ENCODE measurements at places on chromosomes 7 and 10.
A peak's percentile ranks its signal among the peaks of the same experiment; 100 is the strongest.

DNA sequence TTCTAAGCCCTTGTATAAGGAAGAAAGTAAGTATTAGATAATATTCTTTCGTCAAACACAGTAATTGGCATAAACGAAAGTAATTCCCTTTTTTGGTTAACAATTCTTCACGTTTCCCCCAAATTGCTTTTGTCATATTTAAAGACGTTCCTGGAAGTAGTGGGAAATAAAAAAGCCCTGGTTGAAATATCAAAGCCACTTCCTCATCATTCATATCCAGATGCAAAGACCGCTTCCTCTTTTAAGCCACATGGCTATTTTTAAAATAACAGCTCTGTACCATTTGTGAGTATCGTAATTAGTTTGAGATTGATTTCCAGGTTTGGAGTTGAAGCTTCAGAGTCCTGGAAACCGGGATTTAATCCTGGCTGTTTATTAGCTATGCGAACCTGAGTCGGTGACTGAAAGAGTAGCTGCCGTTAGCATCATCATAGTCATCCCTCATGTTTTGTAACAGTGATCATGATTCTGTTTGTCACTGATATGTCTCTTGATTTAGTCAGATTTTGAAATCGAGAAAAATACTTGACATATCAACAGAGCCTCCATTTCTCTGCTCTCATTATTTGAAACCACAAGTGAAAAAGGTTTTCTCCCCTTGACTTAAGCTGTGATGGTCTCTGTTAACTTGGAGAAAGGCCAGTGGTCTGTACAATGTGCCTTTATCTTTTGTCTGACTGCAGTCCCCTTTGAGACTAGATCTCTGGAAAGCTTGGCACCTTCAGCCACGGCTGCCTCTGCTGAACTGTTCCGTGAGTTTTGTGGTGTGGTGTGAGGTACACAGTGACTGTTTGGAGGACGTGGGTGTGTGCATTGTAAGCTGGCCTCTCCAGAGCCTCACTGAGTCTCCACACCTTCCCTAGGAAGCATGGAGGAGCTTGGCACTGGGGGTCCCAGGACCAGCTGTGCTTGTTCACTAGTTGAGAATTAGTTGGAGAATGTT lies 18.1 kb downstream of the OPTN start:
- no peak overlapping the region for H3K27ac ChIP-seq
- no peaks in the 10 kb centered on the region for H3K27me3 ChIP-seq
- H3K4me1 ChIP-seq = no peaks in the 10 kb centered on the region
- no peak overlapping the region for H3K4me3 ChIP-seq
- no peak for DNase-seq

- H3K36me3 ChIP-seq = no peaks in the 10 kb centered on the region
- no peak for DNase-seq
- no peak overlapping the region for H3K27ac ChIP-seq
- no peaks in the 10 kb centered on the region for H3K4me1 ChIP-seq
- peaks cover 26% of the 10 kb centered on the region for H3K27me3 ChIP-seq
Measured at GRCh38 chr7:45160417-45160881, 2.9 kb downstream of the RAMP3 start.

- H3K36me3 ChIP-seq = no peaks in the 10 kb centered on the region
- no peaks in the 10 kb centered on the region for H3K27me3 ChIP-seq
- no peak overlapping the region for H3K27ac ChIP-seq
- H3K4me3 ChIP-seq = no peak overlapping the region
Measured at GRCh38 chr7:104926601-104927041, 87.4 kb upstream of the KMT2E start.

DNA sequence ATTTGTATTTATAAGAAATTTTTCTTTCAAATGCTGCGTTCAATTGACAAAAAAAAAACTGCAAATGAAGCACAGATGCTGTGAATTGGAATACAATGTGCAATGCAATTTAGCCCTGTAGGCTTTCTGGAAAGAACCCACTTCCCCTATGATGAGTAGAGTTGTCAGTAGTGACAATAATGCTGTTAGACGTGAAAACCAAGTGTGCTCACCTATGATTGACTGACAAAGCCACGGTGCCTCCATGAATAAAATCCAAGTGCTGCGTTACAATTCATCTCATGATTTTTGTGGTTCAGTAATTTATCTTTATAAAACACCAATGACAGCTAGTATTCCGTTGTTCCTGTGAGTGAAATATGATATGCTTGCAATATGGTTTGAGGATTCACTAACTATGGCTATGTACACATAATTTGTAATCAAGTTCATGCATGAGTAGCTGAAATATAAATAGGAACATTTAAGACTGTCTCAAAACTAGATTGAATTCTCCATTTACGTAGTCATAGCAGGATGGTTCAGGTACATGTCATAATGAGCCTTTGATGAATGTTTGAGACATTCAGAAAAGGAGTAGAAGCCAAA lies 1160.3 kb downstream of the CNTNAP2 start:
- H3K4me1 ChIP-seq = no peaks in the 10 kb centered on the region
- no peak overlapping the region for H3K4me3 ChIP-seq
- H3K27me3 ChIP-seq = no peaks in the 10 kb centered on the region
- H3K36me3 ChIP-seq = no peaks in the 10 kb centered on the region
- no peak for DNase-seq
- H3K27ac ChIP-seq = no peak overlapping the region

GRCh38 chr10:14800397-14800796 lies 25.7 kb upstream of the FAM107B start:
- no peaks in the 10 kb centered on the region for H3K36me3 ChIP-seq
- H3K4me3 ChIP-seq = no peak overlapping the region
- no peak for DNase-seq
- no peaks in the 10 kb centered on the region for H3K4me1 ChIP-seq
- H3K27me3 ChIP-seq = peaks cover 32% of the 10 kb centered on the region

DNA sequence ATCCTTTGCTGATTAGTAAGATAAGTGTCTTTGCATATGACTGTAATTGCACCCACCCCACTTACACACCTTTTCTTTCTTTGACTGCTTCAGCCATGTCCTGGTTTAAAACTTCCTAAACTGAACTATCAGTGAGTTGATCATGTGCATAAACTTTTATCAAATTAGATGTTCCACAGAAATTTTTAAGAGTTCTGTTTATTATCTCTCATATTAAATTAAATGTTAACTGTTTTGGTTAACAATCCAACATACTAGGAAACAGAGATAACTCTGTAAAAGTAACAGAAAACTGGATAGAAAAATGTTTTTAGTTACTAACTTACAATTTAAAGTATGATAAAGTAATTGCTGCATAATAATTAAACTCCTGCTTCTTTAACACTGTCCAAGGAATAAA lies 959.6 kb upstream of the LRRN3 start:
- H3K4me3 ChIP-seq = no peak overlapping the region
- no peaks in the 10 kb centered on the region for H3K27me3 ChIP-seq
- no peak for DNase-seq

GRCh38 chr10:86244297-86245014 lies 122.1 kb downstream of the GRID1 start:
- H3K27ac ChIP-seq = no peak overlapping the region
- H3K4me1 ChIP-seq = no peaks in the 10 kb centered on the region
- DNase-seq = no peak
- H3K36me3 ChIP-seq = no peaks in the 10 kb centered on the region
- H3K27me3 ChIP-seq = no peaks in the 10 kb centered on the region
- no peak overlapping the region for H3K4me3 ChIP-seq

DNA sequence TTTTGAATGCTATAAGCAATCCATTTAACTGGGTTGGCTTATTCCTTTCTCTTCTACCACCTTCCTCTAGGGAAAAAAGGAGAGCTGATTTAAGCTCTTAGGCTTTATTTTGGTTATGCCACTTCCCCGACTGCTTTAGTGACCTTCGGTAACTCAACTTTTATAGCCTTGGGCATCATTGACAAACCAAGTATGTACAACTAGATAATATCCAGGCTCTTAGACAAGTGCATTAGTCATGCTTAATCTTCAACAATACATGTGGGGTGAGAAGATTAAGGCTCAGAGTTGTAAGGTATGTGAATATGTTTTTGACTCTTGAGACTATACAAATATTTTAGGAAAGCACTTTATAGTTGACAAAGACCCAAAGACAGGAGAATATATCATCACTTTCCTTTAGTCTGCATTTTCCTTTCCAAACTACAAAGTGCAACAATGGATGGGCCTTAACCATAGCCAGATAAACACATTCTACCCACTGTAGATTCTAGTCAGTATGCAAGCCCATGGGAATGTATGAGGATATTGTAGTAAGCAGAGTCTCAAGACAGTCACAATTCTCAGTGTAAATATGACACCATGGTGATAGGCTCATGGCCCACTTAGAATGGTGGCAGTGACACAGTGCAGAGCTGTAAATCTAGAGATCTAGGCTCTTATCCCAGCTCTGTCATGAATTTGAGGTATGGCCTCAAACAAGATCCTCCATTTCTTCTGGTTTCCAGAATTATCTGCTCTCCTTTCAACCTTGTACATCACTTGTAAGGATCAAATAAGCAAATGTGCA lies 1117.3 kb downstream of the SORCS3 start:
- no peaks in the 10 kb centered on the region for H3K27me3 ChIP-seq
- no peak overlapping the region for H3K4me3 ChIP-seq
- no peaks in the 10 kb centered on the region for H3K4me1 ChIP-seq
- no peaks in the 10 kb centered on the region for H3K36me3 ChIP-seq
- no peak overlapping the region for H3K27ac ChIP-seq

DNA sequence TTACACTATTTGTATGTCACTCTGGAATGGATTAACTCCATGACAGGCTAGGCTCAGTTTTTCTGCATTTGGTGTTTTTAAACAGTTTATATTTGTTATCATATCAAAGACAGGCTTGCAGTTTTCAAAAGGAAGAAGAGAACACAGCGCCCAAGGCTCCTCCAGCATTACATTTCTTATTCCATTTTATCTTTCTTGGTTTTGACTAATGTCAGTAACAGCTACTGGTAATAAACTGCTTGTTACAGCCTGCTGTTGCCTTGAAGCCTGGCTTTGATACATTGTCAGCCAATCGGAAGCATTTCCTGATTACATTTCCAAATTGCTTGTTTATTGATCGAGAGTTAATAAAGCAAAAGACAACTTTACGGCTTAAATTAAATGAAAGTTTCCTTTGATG lies 166.0 kb upstream of the MDFIC start:
- no peaks in the 10 kb centered on the region for H3K27me3 ChIP-seq
- no peak overlapping the region for H3K27ac ChIP-seq
- H3K36me3 ChIP-seq = no peaks in the 10 kb centered on the region
- no peak for DNase-seq
- 0 out of 2 replicates have a peak, but pooled peaks cover 7% of the 10 kb centered on the region for H3K4me1 ChIP-seq
- H3K4me3 ChIP-seq = no peak overlapping the region

GRCh38 chr7:96415293-96415940 lies 93.5 kb upstream of the SLC25A13 start:
- H3K27me3 ChIP-seq = peaks cover 16% of the 10 kb centered on the region
- H3K4me1 ChIP-seq = no peaks in the 10 kb centered on the region
- DNase-seq = no peak
- no peaks in the 10 kb centered on the region for H3K36me3 ChIP-seq
- no peak overlapping the region for H3K4me3 ChIP-seq

DNA sequence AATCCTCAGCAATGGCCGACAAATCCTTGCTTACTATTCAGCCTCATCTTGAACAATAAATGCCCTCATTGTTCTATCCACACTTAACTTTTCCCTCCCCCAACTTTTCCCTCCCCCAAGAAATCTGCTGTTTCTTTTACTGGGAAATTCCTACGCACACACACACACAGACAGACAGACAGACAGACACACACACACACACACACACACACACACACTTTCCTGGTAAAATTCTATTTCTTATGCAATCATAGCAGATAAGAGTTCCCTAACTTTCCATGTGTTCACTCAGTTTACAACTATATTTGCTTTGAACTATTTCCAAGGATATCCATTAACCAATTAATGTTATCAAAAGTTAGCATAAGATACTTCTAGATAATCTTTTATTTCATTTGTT lies 52.9 kb downstream of the RELN start:
- no peaks in the 10 kb centered on the region for H3K36me3 ChIP-seq
- no peaks in the 10 kb centered on the region for H3K4me1 ChIP-seq
- H3K27ac ChIP-seq = no peak overlapping the region
- no peak overlapping the region for H3K4me3 ChIP-seq
- no peak for DNase-seq

- no peaks in the 10 kb centered on the region for H3K36me3 ChIP-seq
- no peak overlapping the region for H3K27ac ChIP-seq
- DNase-seq = no peak
Measured at GRCh38 chr10:124079864-124080263, 13.5 kb downstream of the CHST15 start.

DNA sequence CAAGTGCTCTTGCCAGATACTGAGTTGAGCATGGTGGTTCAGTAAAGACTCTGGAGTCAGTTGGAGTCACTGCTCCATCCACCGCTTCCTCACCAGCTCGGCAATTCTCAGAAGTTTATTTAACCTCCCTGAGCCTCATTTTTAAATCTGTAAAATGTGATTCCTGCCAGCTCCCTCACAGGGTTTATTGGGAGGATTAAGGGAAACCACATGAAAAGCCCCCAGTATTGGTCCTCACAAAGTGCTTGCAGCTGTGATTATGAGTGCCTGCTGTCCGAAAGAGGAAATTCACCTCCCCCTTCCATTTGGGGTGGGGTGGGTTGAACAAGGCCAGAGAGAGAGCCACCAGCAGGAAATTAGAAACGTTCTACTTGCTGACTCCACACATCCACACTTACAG lies 99.0 kb downstream of the AOAH start:
- H3K27me3 ChIP-seq = peaks cover 21% of the 10 kb centered on the region
- no peak overlapping the region for H3K27ac ChIP-seq
- no peaks in the 10 kb centered on the region for H3K4me1 ChIP-seq
- no peak for DNase-seq
- no peak overlapping the region for H3K4me3 ChIP-seq

GRCh38 chr7:121919986-121920385 lies 47.0 kb downstream of the PTPRZ1 start:
- H3K4me3 ChIP-seq = no peak overlapping the region
- no peaks in the 10 kb centered on the region for H3K27me3 ChIP-seq
- no peak for DNase-seq
- no peaks in the 10 kb centered on the region for H3K4me1 ChIP-seq

DNA sequence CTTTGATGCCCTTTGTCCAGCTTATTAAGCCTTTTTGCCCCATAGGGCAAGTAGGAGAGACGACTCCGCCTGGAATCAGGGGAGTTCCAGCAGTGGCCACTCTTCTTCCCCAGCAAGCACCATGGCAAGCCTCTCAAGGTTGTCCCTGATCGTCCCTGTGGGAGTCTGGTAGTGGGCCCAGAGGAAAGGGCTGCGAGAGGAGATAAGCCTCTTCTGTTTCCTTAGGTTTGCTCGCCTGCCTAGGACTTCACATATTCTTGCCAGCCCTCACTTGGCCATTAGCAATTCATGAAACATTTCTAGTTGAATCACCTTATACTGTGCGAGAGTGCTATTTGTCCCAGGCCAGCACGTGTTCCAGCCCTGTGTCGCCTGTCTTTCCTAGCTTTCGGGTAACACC lies 47.8 kb upstream of the CPN1 start:
- H3K4me1 ChIP-seq = no peaks in the 10 kb centered on the region
- DNase-seq = no peak
- H3K27ac ChIP-seq = no peak overlapping the region
- no peak overlapping the region for H3K4me3 ChIP-seq
- H3K36me3 ChIP-seq = no peaks in the 10 kb centered on the region
- no peaks in the 10 kb centered on the region for H3K27me3 ChIP-seq

GRCh38 chr10:90587081-90587491 lies 270.8 kb downstream of the HTR7 start:
- no peaks in the 10 kb centered on the region for H3K36me3 ChIP-seq
- no peaks in the 10 kb centered on the region for H3K4me1 ChIP-seq
- no peak overlapping the region for H3K27ac ChIP-seq
- DNase-seq = no peak
- H3K27me3 ChIP-seq = no peaks in the 10 kb centered on the region

- 0 out of 2 replicates have a peak overlapping the region, but pooled peaks have one; percentile 63 for H3K4me3 ChIP-seq
- no peaks in the 10 kb centered on the region for H3K36me3 ChIP-seq
- peak overlapping the region; percentile 96 for H3K27ac ChIP-seq
- H3K4me1 ChIP-seq = peaks cover 52% of the 10 kb centered on the region
- H3K27me3 ChIP-seq = no peaks in the 10 kb centered on the region
- DNase-seq = peak; percentile 27
Measured at GRCh38 chr7:116353647-116354046, 143.3 kb downstream of the TES start.

Measured in GM23248 (cell line).